ENCODE measurements at places on chromosomes 12 and 14.

GRCh38 chr12:22626406-22626805, 1.4 kb downstream of the ETNK1 start:
- no peak for DNase-seq

GRCh38 chr14:92880851-92881250, 42.1 kb upstream of the CHGA start:
- DNase-seq: peak; percentile 0

- DNase-seq: no peak
These were observed 5.2 kb upstream of the RILPL2 start for GRCh38 chr12:123441523-123442164.

DNA sequence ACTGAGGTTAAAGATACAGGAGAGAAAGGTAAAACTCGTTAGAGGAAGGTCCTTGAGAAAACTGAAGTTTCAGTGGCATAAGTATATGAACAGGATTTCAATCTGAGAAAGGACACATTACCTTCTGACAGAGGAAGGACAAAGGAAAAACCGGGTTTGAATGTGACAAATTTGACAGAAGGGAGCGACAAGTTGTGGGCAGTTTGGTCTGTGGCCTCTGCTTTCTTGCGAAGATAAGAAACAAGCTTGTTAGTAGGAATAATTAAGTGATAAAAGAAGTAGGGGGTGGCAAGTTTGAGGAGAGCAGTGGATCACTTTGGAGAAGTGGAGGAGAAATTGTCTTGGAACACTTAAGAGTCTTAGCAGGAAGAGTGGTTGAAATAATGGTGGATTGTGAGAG, 5.1 kb downstream of the MON2 start:
- DNase-seq: no peak

DNA sequence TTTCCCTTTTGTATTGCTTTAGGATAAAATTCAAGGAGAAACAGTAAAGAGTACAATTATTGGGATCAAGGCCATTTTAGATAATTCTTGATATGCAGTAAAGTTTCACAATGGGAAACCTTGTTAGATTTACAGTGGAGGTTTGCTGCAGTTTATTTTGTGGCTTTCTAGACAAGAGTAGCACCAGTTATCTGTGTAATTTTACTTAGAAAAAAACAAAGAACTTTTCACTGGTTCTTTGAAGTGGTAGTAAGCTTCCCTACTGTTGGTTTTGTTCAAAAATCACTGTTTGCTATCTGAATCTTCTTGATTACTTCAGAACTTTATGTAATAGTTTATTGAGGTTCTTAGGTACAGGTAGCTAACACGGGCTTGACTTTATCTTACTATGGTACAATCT, 42.0 kb downstream of the ADIPOR2 start:
- no peak for DNase-seq

- no peak for DNase-seq
These were observed 9.2 kb upstream of the TIGAR start for GRCh38 chr12:4311776-4312175.

GRCh38 chr12:70605976-70606375, 31.3 kb downstream of the PTPRB start:
- no peak for DNase-seq

DNA sequence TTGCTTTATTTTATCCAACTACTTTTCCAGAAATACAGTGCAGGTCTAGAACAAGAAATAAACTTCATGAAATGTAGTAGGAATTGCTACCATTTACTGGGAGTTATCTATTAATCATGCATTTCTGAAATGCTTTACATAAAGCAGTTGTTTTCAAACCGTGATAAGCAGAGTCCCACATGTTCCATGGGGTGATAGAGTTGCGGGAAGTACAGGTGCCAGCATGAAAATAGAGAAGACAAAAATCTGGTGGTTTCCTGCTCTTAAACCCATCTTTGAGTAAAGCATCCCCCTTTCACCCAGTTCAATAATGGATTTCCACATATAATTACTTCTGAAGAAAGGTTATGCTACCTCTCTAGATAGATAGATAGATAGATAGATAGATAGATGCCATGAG, 123.7 kb upstream of the PDZRN4 start:
- no peak for DNase-seq

GRCh38 chr14:59918824-59919569, 947 bp upstream of the LRRC9 start:
- peak; percentile 4 for DNase-seq

DNA sequence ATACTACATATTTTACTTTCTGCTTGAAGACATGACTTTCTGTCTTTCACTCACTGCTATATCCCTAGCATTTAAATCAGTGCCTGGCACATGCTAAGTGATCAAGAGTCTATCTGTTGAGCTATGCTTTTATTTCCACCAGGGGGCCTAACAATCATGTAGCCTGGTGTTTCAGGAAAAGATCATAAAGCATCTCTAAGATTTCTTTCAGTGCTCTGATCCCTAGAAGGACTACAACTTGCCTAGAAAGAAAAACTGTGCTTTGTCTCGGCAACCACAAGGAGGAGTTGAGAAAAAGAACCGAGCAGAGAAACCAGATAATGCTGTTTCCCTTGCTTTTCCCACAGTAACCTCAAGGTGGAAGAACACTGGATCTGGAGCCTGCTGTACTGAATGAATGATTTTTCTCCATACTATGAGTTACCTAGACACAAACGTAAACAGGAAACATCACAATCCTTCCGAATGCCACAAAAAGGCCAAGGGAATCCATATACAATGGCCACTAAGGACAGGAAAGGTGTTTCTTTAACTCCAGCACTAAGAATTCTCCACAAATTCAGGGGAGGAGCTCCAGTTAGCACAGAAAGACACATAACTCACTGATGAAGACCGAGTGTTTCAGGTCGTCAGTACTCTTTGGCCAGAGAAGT, 1.2 kb downstream of the CRY1 start:
- DNase-seq: peak; percentile 91

- DNase-seq: no peak
These were observed 849 bp downstream of the KRT5 start for GRCh38 chr12:52519387-52519703.

GRCh38 chr14:66234411-66234810, 251.8 kb upstream of the CCDC196 start:
- DNase-seq: no peak

DNA sequence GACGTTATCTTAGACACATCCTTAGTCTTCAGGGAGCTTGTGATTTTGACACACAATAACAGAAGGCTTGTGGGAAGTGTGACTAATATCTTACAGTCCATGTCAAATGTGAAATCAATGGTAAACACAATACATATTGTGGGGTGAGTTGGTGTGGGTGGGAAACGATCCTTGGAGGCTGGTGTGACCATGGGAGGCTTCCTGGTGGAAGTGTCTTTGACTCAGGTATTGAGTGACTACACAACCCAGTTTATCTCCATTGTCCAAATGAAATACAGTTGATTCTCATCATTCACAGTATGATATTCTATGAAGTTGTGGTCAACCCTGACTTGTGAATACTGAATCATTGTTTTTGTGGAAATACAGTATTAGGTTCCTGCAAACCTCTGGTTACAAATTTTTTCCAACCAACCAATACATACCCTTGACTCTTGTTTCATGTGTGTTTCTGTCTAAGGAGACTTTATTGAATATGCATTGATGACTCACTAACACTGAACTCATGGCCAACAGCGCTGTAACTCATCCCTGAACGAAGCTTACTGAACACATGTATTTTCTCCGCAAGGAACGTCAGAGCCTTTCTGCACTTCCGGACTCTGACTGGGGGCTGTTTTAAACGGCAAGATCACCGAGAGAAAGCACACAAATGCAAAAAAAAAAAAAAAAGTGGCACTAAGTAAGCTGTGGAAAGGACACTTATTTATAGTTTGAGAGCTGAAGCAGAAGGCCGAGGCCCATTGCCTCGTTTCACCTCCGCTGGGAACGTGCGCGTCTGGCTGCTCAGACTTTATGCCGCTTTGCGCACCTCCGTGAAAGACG, 59.0 kb downstream of the CLMN start:
- peak; percentile 90 for DNase-seq

GRCh38 chr12:28192125-28192524, 1.9 kb downstream of the CCDC91 start:
- no peak for DNase-seq

DNA sequence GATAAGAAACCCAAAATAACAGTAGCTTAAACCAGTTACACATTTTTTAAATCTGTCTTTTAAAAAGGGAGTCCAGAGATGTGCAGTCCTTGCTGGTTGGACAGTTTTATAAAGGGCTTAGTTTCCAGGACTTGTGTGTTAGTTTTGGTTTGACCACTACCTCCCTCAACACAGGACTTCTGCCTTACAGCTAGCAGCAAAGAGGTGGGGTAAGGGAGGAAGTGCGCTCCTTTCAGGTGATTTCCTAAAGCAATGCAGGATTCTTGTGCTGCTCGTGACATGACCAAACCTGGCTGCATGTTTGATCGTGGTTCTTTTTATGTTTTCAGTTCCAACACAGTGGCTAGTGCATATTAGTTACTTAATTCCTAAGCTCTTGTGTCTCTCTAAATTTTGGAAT, 266.2 kb downstream of the TMTC2 start:
- DNase-seq: no peak

DNA sequence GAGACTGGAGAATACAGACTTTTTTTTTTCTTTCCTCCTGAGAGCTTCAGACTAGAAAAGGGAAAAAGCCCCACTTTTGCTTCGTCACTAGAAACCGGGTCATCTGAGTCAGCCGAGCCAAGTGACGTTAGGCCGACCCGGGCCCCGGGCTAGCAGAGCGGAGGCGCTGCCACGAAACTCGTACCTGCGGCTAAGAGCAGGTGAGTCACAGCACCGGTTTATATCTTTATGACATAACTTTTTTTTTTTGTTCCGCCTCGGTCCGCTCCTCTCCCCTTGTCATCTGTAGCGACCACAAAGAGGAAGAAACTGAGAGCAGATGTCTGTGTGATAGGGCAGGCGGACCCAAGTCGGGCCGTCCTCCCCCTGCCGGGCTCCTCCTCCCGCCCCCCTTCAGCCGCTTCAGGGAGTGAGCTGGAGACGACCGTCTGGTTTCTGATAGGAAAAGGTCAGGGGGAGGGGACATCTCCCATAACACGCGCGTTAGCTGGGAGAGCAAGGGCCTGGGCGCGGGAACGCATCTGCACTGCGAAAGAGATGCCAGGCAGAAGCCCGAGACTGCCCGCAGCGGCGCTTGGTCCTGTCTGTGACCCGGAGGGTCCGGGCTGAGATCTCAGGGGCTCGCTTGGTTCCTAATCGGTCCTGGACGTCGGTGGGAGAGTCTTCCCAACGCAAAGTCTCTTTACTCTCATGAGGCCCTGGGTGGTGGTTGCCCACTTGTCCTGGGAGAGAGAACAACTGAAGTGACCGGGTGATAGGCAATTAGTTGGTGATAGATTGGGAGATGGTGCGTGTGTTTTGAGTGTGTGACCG, 586 bp downstream of the TTC6 start:
- no peak for DNase-seq

DNA sequence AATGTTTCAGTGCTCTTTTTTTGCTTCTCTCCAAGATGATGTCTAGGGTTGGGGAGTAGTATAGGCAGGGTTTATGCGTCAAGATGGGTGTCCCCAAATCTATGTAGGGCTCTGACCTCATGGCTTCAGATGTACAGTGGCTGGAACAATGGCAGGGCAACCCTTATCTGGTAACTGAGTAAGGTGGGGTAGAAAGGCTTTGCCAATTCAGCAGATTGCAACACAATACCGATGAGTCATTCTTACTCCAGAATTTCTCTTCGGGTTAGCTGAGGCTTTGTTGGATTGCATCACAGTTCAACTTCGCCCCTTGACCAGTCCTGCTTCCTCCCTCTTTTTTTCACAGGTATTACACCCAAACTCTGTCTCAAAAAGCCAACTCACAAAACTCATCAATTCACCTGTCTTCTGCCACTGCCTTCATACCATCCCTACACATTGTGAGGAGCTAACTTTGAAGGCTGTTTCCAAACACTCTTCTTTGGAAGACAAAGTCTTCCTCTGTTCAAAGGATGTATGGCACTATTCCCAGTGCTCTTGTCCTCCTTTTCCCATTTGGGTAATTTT, 190.2 kb upstream of the CNOT2 start:
- DNase-seq: no peak

DNA sequence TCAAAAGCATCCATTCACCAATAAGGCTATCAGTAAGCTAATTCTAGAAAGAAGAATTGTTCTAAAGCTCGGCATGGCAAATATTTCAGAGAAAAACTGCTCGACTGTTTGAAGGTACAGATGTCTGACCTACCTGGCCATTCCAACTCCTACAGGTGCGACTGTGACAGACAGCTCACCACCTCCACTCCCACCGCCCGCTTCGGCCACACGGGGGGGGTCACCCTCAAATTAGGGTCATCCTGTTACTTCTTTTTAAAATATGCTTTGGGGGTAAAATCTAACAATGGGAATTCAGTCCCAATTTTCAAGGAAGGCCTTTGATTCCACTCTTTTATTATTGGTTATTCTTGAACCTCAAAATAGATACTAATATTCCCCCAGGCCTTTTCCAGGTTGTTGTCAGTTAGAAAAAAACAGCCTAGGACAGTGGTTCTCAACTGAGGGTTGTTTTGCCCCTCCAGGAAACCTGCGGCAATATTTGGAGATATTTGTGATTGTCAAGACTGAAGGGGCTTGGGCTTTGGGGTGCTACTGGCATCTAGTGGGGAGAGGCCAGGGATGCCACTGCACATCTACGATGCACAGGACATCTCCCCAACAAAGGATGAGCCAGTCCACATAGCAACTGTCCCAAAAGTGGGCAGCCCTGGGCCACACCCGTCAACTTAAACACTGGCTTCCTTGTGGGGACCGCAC, 81.2 kb downstream of the BCL11B start:
- no peak for DNase-seq

- peak; percentile 75 for DNase-seq
These were observed 44.9 kb downstream of the SYNE2 start for GRCh38 chr14:63897721-63898163.

DNA sequence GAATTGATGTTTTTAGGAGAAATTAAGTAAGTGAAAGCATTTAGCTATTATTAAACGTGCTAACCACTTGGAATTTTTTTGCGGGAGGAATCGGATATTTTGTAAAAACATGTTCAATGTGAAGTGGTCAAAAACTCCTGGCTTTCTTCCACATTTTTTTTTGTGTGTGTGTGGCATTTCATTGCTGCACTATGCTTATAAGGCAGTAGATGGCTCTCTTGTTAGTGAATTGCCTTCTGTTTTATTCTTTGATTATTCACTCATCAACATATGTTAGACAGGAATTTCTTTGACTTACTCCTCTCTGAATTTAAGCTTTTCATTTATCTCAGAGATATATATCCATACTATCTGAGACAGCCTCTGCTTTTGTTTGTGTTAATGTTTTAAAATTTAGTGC, 71.3 kb downstream of the DERA start:
- DNase-seq: no peak

- no peak for DNase-seq
These were observed 3.3 kb downstream of the GMPR2 start for GRCh38 chr14:24235804-24236688.
